ENCODE measurements at places on chromosomes 7 and 10.
A peak's percentile ranks its signal among the peaks of the same experiment; 100 is the strongest.

GRCh38 chr7:151456782-151457181 lies 16.8 kb upstream of the CRYGN start:
- DNase-seq = no peak

DNA sequence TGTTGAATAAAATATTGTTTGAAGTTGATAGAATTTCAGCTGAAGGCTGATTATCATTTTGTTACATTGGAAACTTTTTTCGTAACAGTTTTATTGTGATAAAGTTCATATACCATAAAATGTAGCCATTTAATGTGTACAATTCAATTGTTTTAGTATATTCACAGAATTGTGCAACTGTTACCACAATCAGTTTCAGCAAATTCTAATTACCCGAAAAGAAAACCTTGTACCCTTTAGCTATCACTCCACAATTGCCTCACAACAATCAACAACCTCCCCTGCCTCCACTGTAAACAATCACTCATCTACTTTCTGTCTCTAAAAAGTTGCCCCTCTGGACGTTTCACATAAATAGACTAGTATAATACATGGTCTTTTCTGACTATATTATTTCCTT lies 179.7 kb upstream of the BET1 start:
- no peak for DNase-seq

DNA sequence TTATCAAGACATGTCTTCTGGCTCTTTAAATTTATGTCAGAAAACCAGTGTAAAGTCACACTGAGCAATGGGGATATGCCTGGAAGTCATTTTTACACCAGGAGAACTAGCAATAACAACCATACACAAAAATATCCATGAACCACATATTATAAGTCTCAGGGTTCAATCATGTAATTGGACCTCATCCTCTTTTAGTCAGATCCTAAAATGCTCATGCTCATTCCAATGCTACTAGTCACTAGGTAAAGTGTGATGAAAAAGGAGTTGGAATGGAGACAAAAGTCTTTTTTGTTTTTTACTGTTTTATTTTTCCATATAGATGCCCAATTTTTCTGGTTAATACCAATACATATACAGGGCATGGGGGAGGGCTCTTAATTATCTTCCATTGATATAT lies 306.1 kb downstream of the DGKB start:
- no peak for DNase-seq

GRCh38 chr7:42932811-42933591 lies 825 bp downstream of the MRPL32 start:
- DNase-seq = no peak

GRCh38 chr10:110803830-110804338 lies 67.8 kb upstream of the PDCD4 start:
- DNase-seq = peak; percentile 39

- DNase-seq = peak; percentile 73
Measured at GRCh38 chr7:158829021-158829341, 328 bp downstream of the ESYT2 start.

DNA sequence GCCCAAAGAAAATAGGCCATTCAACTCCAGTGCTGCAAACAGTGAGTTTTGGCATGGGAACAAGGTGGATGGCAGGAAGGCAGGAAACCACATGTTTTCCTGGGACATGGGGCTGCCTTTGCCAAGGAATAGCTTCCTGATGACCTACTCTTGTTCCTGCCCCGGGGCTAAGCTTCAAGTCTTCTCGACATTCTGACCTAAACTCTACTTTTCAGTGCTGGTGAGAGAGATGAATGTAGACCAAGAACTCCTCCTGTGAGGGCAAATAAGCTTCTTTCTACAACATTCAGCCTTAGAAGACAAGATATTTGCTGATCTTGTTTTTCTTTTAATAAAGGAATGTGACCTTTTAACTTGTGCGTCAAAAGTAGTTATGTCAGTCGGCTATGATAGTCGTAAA lies 199.0 kb downstream of the GPR37 start:
- DNase-seq = no peak

- no peak for DNase-seq
Measured at GRCh38 chr7:102211590-102212550, 74.8 kb upstream of the SH2B2 start.

- DNase-seq = no peak
Measured at GRCh38 chr7:36262309-36263094, 109.4 kb downstream of the EEPD1 start.

DNA sequence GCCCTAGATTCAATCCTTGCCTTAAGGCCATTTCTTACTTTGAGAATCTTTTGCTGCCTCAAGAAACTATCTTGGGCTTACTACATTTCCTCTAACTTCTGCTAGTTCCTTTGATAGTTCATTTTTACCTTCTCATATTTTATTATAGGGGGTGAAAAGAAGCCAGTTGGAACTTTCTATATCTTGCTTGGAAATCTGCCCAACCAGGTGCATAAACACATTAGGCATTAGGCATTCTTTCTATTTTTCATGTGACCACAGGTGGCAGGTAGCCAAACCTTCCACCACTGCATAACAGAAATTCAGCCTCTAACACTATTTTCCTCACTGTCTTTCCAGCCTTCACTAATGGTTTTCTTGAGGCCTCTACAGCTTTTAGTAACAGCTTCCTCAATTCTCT lies 300.0 kb upstream of the SP8 start:
- no peak for DNase-seq
